Amniotic stem cell (primary cell): ENCODE measurements at places on chromosomes 5 and 9.
A peak's percentile ranks its signal among the peaks of the same experiment; 100 is the strongest.

GRCh38 chr5:150082889-150083288 is 3.5 kb downstream of the CSF1R start:
- no peak for DNase-seq

DNA sequence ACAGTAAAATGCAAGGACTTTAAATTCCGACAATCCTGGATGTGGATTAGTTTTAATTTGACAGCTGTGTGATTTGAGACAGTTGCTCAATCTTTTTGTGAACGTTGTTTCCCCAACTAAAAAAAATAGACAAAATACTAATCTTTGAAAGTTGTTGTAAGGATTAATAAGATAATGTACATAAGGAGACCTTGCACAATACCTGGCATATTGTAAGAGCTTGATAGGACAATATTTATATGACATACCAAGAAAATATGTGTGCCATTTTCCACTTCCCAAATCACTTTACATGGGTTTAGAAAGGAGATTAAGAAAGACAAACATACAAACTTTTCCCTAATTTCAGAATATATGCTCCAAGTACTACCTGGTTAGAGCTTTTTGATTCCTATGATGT is 25.3 kb downstream of the ARRDC3 start:
- no peak for DNase-seq

DNA sequence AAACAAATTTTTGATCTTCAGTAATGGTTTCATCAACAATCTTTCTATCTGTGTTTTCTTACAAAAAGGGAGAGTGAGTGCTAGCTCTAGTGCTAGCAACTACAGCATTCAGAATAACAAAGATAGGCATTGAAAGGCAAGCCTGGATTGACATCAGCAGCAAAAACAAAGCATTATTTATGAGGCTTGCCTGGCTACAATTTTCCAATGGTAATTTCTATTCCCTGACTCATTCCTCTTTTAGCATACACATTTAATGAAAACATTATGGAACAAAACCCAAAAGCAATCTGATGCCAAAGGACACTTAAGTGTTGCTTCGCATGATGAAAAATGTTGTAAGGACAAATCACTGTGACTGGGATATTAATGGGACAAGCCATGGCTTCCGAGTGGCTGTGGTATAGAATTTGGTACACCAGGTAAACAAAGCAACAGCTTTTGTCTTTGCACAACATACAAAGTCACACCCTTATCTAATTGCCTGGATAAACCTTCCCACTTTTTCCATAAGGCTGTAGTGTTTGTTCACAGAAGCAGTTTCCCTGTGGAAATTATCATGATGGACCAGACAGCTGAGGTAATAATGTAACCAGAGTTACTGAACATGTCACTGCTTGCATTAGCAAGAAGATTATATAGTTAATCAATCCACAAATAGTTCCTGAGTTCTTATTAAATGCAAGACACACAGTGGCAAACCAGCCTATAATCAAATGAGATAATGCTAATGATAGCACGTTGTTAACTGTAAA is 179.8 kb upstream of the EDIL3 start:
- peak; percentile 39 for DNase-seq

- no peak for DNase-seq
These were observed 212.3 kb downstream of the TRIM36 start for GRCh38 chr5:114957384-114957783.

DNA sequence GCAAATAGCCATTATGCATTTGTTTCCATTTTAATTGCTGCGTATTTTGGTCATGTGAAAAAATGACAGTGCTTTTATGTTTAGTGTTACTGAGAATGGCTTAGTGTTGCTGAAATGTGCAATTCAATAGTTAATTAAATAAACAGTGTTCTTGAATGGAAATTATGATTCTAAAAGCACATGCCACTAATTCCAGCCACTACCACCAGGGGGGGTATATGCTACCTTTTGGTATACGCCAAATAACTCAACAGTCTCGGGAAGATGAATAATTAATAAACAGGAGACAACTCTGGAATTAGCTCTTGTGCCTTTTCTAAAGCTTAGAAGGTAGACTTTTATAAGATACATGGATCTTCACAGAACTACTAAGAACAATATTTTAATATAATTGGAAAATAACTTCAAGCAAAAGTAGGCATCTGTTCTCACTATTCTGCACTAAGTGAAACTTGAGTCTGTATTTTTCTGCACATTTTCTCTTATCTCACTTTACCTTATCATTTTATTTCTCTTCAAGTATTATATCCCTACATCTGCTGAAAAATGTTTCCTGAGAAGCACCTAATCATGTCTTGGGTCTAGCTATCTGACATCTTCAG is 83.5 kb upstream of the MINAR2 start:
- no peak for DNase-seq

- no peak for DNase-seq
These were observed 25.7 kb downstream of the SREK1IP1 start for GRCh38 chr5:64742821-64743220.

DNA sequence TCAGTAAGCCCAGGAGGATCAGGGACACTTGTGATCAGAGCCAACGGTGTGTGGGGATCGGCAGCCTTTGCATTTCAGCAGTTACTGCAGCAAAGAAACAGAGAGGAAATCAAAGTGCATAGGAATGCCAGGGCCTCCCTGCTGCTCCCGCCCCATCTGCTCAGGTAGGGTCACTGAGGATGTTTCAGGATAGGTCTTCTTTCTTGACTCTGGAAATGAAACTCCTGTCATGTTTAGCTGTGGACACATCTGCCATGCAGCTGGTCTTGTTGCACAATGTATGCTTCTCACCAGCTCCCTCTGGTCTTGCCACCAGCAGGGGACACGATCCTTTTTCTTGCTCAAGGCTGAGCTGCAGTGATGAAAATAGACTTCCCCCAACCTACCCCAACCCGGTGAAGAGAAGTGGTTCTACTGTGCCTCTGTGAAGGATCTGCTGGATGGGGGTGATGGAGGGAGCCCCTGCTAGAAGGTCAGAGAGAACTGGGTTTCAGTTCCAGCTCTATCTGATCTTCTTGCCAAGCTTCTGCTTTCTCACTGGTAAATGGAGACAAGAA is 185.2 kb upstream of the KLF4 start:
- no peak for DNase-seq
